Fibroblast of villous mesenchyme (primary cell): ENCODE measurements at places on chromosomes 7 and 10.

GRCh38 chr7:157910446-157910845, 573.6 kb downstream of the DNAJB6 start:
- no peak for DNase-seq

DNA sequence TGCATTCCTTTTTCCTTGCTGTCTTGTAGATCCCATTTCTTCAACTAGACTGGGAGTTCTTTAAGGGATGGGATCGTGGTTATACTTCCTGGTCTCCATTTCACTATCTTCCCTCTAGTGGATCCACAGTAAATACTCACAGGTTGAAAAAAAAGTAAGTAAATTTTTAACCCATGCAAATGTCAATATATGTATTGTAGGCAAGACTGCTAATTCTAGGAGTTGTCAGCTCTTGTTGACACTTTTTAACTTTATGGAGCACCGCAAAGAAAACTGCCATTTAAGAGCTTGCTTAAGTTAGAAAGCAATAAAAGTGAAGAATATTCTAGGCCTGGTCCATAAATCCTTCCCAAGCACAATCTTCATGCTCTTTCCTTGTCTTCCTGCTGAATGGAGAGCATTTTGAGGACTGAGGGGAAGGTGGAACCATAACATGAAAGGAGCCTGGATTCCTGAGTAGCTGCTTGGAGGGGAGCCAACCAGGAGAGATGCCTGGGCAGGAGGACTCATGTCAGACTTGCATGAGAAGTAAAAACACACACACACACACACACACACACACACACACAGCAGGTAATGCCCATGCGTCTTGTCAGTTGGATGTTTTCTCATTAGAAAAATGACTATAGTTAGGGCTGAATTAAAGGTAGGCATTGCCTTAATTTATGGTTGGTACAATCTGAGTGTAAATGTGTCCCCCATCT, 32.2 kb downstream of the VWA2 start:
- no peak for DNase-seq

- DNase-seq = no peak
Measured at GRCh38 chr10:16009785-16010184, 149.5 kb upstream of the MINDY3 start.

GRCh38 chr10:3186368-3186767, 13.8 kb upstream of the PITRM1 start:
- DNase-seq = no peak

- peak; percentile 45 for DNase-seq
Measured at GRCh38 chr10:119177708-119178371, 772 bp downstream of the PRDX3 start.

DNA sequence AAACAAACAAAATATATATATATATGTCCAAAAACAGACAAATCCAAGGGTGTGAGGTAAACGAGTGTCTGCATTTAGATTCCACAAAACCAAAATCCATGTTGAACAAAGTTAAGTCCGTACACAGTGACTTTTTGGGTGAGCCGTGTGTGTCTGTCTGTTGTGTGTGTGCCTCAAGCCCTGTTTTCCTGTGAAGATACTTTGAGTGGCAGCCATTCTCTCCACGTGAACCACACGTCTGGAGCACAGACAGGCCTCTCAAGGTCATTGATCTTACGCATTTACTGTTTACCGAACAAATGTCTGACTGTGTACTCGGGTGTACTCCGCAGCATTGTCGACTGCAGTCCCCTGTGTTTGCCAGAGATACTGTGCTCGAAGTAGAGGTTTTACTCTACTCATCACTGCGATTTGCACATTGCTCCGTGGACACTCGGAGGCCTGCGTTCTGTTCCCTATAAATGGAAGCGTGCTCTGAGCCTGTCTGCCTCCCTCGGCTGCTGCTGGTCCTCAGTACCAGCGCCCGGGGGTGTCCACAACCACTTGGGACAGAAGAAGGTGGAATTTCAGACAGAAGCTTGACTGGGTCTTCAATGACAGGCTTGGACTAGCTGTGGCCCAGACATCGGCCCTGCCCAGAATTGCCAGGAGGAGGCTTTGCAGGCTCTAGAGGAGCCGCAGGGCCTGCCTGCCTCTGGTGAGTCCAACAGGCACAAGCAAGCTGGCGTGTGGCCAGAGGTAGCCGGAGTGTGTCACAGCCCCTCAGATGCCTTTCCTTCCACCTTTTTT, 22.1 kb downstream of the CYP17A1 start:
- DNase-seq = peak; percentile 40
